ENCODE measurements at places on chromosomes 11 and 22.

- no peak for DNase-seq
Observed at GRCh38 chr11:134643115-134644012, 231.3 kb upstream of the B3GAT1 start.

GRCh38 chr11:69466039-69466438, 15.4 kb upstream of the LINC01488 start:
- DNase-seq = no peak

GRCh38 chr22:50563413-50564160, 868 bp upstream of the SYCE3 start:
- DNase-seq = no peak

- DNase-seq = no peak
Observed at GRCh38 chr22:30813936-30814335, 119.3 kb downstream of the OSBP2 start.

DNA sequence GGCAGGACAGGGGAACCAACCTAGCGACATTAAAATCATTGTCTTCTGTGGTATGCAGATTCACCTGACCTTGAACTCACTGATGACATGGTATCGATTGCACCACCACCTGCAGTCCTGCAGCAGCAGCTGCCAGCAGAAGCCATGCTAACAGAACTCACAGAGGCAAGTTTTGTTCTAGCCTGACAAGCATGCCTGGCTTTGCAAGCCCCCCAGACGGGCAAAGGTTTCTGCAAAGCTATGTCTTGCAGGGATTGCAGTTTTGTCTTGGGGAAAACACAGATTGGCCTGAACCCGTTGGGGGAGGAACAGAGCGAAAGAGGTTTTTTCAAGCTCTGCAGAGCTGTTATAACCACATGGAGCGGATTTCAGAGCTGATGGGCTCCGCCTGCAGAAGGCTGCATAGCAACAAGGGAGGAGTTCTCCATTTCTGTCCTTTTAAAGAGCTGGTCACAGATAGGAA, 221.0 kb downstream of the HIPK3 start:
- peak; percentile 7 for DNase-seq

GRCh38 chr11:101807531-101807930, 107.3 kb upstream of the CEP126 start:
- no peak for DNase-seq

DNA sequence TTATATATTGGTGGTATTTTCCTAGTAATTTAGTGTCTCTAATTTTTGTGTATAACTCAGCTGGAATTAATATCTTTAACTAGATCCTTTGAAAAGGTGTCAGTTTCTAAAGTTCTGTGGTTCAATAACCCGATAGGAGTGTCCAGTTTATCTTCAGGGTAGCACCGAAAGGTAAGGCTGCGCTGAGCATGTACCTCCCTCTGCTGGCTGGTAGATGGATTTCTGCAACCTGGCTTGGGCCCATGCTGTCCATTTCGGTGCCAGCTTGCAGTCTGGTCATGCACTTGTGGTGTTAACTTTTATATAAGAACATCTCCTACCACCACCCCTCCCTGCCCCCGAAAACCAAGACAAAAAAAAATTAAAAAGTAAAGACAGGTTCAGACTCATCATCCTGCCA, 24.7 kb downstream of the EXT2 start:
- no peak for DNase-seq

DNA sequence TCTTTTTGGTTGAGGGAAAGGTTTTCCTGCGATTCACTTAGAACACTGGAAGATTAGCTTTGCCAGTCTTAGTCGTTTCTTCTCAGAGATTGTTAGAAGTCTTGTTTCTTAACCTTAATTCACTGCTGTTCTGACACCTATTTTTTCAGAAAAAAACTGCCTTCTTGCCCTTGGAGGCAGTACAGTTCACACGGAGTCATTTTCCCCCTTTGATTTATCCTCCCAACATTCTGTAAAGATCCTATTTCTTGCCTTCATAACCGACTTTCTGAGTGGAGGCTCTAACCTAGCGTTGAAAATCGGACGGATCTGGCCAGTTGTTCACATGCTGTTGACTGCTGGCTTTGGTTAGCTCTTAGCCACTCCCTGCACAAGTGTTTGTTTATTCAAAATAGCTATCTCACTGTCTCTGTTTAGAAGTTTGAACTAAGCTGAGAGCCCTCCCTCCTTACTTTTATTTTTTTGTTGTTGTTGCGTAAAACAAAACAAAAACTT, 737 bp downstream of the BCL2L13 start:
- no peak for DNase-seq

DNA sequence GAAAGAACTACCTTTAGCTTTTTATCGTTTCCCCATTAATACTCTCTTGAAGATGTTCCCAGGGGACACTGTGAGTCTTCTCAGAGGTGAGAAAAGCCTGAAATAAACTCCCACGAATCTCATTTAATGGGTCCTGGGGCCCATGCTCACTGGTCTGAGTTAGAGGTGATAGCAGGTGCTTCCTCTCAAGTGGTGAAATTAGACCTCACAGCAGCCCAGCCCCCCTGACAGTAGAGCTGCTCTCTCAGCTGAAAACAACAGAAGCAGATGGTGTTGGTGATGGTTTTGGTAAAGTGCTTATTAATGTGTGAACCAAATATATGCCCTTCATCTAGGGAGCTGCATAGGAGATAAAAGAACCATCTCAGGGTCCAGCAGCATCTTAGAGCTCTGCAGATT, 76.8 kb upstream of the VPREB1 start:
- DNase-seq = no peak

GRCh38 chr11:78023426-78023825, 350 bp upstream of the KCTD14 start:
- DNase-seq = no peak

DNA sequence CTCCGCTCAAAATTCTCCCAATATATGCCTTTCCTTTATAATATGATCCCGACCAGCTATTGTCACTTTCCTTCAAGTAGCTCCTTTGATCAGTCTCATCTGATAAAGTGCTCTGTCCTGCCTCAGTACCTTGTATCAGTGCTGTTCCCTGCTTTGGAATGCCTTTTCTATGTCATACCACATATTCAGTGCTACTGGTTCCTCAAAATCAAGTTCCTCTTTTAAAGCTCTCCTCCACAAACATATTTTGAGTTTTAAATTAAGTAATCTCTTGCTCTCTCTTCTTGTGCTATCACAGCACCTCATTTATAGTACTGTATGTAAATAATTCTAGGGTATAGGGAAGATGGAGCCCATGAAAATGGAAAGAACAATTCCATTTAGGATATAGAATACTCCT, 137.1 kb upstream of the CTSC start:
- no peak for DNase-seq

DNA sequence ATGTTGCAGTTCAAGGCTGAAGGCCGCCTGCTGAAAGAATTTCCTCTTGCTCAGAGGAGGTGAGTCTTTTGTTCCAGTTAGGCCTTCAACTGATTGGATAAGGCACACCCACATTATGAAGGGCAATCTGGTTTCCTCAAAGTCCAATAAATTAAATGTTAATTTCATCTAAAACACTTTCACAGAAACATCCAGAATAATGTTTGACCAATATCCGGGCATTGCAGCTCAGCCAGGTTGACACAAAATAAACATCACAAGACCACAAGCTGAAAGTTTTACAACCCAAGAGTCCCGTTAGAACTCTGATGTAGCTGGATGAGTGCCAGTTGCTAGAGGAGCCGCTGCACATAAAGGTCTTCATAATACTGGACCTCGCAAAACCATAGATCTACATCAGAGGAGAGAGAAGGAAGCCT, 64.9 kb upstream of the EED start:
- no peak for DNase-seq

GRCh38 chr11:113613619-113614018, 92.5 kb downstream of the TMPRSS5 start:
- DNase-seq = no peak

- DNase-seq = no peak
Observed at GRCh38 chr22:49481659-49482399, 345.8 kb downstream of the BRD1 start.

Measured in NCI-H510A (cell line).